CD4-positive, alpha-beta T cell treated with Interleukin-4 for 4 hours (primary cell): ENCODE measurements at places on chromosomes 7 and 10.

DNA sequence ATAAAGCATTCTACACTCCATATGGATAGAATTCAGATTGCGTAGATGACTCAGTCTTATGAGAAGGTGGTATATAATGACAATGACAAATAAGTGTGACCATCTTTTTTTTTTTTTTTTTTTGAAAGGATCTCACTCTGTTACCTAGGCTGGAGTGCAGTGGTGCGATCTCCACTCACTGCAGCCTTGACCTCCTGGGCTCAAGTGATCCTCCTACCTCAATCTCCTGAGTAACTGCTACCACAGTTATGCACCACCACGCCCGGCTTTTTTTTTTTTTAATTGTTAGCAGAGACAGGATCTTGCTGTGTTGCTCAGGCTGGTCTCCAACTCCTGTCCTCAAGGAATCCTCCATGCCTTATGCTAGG lies 43.2 kb upstream of the NRP1 start:
- no peak for DNase-seq

GRCh38 chr10:20871970-20872369 lies 25.1 kb downstream of the NEBL start:
- no peak for DNase-seq

DNA sequence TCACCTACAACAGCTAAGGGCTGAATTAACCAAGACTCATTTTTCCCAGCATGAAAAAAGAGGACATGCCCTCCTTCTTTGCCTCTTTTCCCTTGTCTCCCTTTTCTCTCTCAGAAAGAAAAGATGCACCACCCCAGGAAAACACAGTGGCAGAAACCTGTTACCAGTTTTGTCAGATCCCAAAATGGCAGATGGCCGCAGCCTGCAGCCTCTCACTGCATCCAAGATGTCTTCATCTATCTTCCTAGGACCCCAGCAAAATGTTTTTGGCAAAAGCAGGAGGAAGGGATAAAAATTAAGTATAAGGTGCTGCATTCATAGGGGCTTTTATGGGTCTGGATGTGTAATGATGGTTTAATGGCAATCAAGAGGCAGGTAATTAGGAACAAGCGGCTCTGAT lies 266.6 kb upstream of the NPVF start:
- no peak for DNase-seq

DNA sequence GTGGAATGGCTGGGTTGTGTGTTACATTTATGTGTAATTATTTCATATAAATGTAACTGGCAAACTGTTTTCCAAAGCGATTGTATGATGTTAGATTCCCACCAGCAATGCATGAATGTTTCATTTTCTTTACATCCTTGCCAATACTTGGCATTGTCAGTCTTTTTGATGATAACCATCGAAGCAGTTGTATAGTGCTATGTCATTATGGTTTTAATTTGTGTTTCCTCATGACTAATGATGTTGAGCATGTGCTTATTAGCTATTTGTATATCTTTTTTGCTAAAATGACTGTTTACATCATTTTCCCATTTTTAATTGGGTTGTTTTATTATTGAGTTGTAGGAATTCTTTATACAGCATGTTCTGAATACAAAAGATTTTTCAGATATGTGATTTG lies 22.3 kb downstream of the AHCYL2 start:
- DNase-seq: no peak

- DNase-seq: no peak
These were observed 331.3 kb upstream of the COBL start for GRCh38 chr7:51647931-51648351.

- DNase-seq: no peak
These were observed 77.2 kb downstream of the EXOC4 start for GRCh38 chr7:133330085-133330484.

GRCh38 chr10:122152544-122152943 lies 118.6 kb upstream of the BTBD16 start:
- no peak for DNase-seq

DNA sequence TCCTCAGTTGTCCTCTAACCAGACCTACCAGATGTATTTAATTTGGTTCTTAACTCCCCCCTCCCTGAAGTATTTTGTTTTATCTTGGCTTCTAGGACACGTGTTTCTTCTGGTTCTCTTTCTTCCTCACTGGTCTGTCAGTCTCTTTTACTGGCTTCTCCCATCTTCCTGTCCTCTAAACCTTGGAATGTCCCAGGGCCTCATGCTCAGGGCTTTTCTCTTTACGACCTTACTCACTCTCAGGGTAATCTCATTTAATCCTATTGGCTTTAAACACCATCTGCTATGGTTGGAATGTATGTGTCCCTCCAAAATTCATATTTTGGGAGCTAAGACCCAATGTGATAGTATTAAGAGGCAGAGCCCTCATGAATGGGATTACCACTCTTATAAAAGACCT lies 418.2 kb upstream of the PODXL start:
- DNase-seq: no peak

- no peak for DNase-seq
These were observed 116.8 kb downstream of the IQUB start for GRCh38 chr7:123417580-123417979.
